ENCODE measurements at places on chromosomes 12 and 14. TPM values are rescaled to one million over a fixed set of nuclear protein-coding genes. Genes with fewer than 3 reads are reported as not detected.

DNA sequence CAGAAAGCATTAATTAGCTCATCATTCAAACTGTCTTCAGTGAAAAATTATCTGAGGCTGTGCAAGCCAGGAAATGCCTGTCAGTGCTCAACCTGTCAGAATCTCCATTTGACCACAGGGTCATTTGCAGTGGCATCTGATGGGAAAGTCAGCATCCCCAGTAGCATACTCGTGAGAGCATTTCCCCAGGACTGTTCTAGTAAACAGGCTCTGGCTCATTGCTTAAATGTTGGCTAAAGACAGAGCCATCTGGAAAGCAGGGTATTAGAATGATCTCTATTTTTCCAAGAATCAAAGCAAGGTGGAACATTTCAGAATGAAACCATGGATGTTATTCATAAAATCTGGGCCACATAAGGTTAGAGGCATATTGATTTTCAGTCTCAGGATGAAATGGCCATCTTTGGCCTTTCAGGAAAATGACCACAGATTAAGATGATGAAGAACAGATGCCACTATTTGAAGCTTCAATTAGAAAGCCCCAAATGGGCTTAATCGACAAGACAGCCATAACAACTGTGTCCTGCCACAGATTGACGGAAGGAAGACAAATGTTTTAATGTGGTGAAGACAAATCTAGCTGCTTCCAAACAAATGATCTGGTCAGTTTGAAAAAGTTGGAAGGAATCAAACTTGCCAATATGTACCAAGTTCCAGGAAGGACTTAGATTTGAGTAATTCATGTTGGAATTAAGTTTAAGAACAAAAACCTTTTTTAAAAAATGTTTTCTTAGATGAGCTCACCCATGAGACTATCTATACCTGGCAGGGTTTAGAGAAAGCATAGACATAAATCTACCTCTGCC is 94.0 kb upstream of the FAR2 start:
- DNase-seq, result peak; percentile 13

GRCh38 chr14:96930526-96930925 is 133.3 kb downstream of the VRK1 start:
- DNase-seq, result no peak

Gene LHX5
- not detected for total RNA-seq

GRCh38 chr12:24896171-24896570 is 52.7 kb downstream of the BCAT1 start:
- no peak for DNase-seq
